ENCODE measurements at places on chromosomes 2 and 18.
A peak's percentile ranks its signal among the peaks of the same experiment; 100 is the strongest.

DNA sequence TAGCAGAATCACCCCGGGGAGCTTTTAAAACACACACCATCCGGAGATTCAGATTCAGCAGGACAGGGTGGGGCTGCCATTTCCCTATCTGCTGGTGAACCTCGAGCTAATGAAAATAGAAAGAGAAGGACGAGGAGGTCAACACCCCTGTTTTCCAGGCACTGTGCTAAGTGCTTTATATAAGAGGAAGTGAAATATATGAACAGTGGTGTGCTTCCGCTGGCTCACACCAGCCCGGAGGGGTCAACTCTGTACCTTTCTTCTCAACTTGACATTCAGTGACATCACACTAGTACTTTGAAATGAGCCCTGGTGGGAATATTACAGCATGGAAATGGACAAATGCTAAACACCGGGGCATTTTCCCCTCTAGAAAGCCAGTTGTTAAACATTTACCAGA, 108.3 kb upstream of the LTBP1 start:
- no peak for DNase-seq

DNA sequence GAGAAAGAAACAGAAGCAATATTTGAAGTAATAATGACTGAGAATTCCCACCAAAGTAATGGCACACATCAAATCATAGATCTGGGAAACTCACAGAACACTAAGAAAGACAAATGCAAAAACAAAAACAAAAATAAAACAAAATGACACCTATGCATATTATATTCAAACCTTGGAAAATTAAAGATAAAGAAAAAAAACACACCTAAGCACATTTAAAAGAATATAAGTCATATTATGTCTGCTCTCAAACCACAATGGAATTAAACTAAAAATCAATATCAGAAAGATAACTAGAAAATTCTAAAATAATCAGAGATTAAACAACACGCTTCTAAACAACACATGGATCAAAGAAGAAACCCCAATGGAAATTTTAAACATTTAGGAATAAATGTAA, 59.7 kb upstream of the GALNT5 start:
- no peak for DNase-seq

- no peak for DNase-seq
Measured at GRCh38 chr2:69514819-69515218, 77.6 kb upstream of the NFU1 start.

- DNase-seq = no peak
Measured at GRCh38 chr2:37733251-37733650, 61.8 kb upstream of the CDC42EP3 start.

DNA sequence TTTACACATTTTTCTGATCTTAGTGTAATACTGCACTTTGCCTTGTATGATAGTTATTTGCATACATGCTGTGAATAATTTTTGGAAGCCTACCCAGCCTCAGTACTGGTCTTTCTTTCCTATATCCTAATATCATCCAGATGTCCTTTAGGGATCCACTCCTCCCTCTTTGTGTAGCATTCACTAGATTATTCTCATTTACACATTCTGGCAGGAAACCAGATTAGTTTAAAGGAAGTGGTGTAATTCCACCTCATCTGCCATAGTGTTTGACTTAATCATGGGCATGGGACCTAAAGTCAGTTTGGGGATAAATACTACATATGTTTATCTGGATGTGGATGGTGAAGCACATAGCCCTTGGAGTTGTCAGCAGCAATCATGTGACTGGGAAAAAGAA, 444.9 kb upstream of the MAP2 start:
- DNase-seq = no peak

DNA sequence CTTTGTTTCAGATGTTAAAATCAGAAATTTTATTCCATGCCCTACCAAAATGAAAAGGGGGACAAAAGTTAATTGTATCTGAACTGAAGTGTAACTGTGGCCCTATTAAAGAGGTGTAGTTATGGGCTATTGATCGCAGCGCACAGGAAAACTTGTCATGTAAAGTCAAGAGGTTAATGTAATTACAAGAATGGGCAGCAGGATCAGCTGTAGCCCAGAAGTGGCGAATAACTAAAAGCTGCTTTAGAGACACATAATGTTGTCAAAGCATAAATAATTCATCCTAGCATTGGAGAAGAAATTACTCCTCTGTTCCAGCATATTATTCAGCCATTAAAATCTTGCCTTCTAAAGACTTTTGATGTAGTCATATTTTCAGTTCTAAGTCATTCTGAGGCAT, 211.8 kb downstream of the EPHA4 start:
- no peak for DNase-seq

GRCh38 chr2:200335657-200336056, 29.2 kb downstream of the SPATS2L start:
- DNase-seq = no peak

GRCh38 chr2:214328941-214329340, 81.9 kb upstream of the VWC2L start:
- no peak for DNase-seq

- DNase-seq = no peak
Measured at GRCh38 chr2:28751956-28752630, 463 bp downstream of the PPP1CB start.

- DNase-seq = peak; percentile 24
Measured at GRCh38 chr2:114543236-114543766, 100.9 kb downstream of the DPP10 start.

DNA sequence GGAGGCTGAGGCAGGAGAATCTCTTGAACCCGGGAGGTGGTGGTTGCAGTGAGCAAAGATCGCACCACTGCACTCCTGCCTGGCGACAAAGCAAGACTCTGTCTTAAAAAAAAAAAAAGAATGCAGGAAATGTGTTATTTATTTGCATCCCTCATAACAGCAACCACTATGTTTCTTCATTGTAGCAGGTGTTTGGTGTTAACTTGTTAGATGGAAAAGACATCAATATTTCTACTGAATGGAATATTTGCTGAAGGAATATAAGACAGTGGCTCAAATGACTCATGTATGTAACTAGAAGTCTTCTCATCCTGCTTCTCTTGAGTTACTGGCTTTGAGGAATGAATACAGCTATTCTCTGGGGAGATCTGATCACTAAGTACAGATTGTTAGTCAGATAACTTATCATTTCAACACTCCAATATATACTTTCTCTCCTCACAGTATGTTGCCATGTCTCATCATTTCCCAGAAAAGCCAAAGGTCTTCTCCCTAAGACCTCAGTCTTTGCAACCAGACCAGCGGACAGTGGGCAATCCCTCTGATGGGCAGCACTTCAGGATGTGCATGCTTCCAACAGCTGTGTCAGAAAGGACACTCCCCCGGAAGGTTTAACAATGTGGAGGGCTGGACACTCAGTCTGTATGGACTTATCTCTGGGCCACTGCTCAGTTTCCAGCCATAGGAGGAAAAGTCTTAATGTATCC, 104.4 kb upstream of the STK17B start:
- no peak for DNase-seq

DNA sequence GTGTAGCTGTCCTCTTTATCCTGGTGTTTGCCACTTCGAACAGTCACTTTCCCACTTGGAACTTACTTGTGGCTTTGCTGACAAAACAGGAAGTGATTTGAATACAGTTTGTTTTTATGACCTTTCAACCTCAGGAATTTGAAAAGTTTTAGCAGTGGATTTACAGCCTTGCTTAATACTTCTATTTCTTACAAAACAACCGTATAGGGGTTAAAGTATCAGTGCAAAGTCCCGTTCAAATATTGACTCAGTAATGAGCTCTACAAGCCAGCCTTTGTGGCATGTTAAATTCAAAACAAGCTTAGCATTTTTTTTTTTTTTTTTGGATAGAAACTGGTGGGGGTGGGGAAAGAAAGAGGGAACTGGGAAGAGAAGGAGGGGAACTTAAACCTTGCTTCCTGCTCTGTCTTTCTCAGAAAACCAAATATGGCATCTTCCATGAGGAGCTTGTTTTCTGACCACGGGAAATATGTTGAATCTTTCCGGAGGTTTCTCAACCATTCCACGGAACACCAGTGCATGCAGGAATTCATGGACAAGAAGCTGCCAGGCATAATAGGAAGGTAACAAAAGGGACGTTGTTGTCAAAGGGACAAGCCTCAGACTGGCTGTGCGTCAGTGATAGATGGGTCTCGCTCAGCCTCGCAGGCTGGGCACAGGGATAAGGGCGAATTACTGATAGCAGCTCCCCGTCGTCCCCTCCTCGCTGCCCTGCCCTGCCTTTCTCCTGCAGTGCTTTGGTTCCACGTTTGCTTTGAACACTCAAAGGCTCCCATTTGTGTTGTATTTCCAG, at the start of gene HNMT:
Gene HNMT (plus strand): TSS at position 408 of the 793 bp plus-strand sequence. CDS start 19 bp downstream, at position 427.
- DNase-seq = no peak

DNA sequence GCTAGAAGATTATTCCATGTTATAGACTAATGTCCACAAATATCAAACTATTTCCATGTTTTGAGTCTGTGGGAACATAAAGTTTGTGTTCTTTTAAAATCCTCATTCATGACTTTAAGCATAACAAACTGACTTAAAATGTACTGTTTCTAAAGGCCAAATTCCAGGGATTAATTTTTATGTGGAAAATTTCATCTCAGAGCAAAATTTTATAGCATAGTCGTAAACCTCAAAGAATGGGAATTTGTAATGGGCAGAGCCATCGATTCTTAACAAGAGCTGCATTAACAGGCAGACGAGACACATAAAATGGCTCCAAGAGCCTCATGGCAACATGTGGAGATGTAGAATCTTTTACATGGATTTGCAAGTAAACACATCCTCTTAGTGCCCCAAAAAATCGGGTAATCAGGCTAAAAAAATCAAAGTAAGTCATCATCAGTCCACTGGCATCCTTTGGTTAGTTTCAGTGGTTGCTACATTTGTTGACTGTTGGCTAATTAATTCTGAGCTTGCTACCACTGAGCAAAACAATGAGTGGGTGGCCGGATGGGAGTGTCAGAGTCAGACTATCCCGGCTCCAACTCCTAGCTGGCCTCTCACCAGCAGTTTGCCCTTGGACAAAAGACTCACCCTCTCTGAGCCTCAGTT, 119.6 kb downstream of the FAM210A start:
- DNase-seq = no peak

DNA sequence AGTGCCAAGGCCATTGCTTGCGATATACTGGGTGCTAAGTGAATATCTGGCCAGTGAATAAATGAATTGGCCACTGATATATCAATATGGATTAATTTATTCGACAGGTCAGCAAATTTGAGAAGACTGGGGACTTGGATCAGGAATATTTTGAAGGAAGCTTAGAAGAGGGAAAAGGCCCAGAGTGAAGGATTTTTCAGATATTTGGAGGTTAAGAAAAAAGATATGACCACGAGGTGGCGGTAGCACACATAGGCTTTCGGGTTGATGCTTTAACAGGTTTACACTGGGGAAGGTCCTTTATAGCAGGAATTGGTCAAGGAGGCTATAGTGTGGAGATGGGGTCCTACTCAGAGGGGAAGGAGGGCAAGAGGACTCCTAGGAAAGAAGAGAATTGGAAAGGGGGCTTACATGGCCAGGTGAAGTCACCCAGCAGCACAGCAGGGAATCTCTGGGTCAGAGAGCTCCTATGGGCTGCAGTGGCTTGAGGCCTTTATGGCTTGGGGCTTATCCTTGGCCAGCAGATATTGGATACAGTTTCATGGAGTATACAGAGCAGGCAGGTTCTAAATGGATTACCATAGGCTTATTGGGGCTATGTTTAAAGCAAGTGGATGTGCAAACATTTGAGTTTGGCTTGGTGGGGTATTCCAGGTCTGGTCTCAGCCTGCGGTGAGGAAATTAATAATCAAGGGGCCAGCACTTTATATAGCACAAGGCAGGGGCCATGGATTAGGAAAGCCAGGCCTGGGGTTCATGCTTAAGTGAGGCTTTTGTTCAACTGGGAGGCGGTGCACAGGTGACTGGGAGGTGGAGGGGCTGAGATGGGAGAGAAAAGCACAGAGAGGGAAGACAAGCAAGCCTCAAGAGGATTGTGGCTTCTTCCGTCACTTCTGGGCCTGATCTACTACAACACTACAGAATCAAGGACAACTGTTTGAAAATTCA, 9.7 kb downstream of the IL1RN start:
- no peak for DNase-seq

DNA sequence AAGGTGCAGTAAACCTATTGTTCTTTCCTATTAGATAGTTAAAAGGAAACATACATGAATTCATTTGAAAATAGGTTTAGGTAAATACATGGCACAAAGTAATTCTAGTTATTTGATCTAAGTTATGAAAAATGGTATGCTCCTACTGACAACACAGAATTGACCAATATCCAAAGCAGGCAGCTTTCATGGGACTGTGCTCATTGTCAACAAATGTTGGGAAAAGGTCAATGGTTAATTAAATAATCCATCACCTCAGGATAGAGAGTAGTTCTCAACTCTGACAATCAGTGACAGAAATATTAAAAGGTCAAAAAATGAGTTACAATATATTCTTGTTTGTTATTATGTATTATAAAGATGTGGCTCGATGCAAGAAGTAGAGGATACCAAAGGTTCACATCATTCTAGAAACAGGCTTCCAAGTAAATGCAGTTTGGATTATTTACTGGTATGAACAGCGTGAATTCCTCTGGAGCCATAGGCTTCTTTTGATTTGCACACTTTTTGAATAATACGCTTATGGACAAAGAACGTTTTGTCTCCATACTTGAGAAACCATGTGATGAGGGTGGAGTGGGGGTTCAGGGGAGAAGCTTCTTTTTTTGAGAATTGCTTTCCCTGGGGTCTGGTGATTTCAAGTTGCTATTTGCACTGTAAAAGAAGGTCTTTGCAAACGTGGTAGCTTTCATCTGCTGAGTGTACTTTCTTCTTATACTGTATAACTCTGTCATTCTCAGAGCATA, 422.0 kb upstream of the ZEB2 start:
- no peak for DNase-seq

DNA sequence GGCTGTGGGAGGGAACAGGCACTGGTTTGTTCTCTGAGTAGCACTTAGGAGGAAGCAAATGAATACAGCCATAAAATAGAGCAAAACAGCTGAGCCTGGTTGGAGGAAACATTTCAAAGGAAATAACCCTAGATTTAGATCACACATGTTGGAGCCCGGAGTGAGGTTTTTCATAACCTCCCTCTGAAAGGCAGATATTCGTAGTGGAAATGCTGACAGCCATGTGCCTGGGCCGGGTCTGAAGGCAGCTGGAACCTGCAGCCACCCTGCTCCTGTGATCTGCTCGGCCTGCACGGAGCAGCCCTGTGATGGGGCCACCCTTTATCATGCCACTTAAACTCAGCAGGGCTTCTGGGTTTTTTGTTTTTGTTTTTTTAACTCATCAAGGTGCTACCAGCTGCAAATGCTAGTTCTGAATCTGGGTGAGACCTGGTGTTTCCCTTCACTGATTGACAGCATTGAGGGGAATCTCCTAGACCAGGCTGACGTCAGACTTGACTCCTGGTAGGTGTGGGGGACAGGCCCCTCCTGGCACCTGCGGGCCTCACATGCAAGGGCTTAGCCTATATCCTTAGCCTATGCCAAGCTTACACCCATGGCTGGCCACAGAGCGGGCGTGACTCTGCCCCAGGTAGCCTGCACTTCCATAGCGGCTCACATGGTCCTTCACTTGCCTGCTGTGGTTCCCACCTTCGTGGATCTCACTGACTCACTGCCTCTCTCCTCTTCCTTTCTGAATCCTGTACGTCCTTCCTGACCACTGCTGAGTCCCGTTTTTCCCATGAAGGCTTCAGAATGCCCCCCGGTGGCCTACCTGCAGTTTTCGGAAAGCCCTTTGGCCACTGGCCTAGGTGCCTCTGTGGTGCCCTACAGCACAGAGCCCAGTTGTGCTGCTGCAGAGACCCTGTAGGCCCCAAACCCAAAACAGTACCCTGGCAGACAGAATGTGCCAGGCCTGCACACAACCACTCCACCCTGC, 217.3 kb downstream of the SEPTIN10 start:
- no peak for DNase-seq

All from uterus (tissue), 4 donors.